ENCODE measurements at places on chromosomes 11 and 22.
A peak's percentile ranks its signal among the peaks of the same experiment; 100 is the strongest.

- ATAC-seq = peak; percentile 77
These were observed at the start of gene CYB5R2 for GRCh38 chr11:7672960-7673723. TSS of gene CYB5R2 (minus strand) at chr11:7673500. CDS start at chr11:7672825, 675 bp downstream.

DNA sequence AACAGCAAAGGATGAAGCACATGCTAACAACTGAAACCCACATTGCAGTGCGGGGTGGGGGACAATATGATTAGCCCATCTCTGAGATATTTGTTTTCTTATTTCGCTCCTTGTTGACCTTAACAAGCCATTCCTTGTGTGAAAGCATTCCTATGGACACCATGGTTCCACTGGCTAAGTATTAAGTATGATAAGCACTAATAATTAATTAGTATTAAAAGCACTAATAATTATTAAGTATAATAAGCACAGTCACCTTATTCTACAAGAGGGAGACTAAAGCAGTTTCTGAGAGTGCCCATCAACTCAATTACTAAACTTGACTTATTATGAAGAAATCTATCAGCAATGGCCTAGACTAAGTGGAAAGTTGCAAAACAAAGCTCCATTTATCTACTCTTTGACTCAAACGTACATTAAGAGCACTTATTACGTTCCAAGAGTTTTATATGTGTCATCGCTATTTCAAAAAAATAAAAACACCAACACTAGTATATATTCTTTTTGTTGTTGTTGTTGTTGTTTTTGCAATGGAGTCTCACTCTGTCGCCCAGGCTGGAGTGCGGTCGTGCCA, 65.3 kb downstream of the RBFOX2 start:
- ATAC-seq = no peak

GRCh38 chr11:106447631-106448191, 370.2 kb downstream of the AASDHPPT start:
- ATAC-seq = no peak

DNA sequence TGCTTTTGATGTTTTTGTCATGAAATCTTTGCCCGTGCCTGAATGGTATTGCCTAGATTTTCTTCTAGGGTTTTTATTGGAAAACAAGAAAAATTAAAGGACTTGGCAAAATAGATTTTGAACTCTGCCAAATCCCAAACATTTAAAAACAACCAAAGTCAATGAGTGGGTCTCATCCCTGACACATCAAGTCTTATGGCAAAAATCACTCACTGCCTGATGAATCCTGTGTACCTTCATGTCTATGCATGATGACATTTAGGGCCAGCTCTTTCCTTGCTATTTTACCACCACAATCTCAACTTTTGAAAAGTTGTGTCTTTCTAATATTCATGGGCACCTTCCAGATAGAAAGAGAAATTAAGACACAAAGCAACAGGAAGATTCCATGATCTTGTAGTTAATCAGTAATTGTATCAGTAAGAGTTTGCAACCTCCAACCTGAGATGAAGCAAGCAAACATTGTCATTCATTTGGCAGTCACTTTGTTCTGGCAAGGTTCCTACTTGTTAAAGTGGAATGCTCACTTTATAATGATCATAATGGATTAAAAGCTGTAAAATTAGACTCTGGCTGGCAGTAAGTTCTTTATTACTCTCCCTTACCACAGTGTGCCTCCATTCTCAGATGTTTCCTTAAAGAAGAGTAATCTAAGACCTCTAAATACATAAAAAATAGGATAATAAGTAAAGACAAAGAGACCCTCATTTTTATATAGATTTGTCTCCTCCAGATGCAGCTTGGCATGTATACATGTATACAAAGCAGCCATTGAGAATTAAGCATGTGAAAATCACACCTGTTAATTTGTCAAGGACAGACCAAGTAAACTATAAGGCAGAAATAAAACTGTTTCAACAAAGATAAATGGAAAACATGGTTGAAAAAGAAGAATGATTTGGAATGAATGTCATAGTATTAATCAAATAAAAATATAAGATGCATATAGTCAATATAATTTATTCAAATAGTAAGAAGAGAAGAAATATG, 51.6 kb downstream of the ETS1 start:
- ATAC-seq = no peak

DNA sequence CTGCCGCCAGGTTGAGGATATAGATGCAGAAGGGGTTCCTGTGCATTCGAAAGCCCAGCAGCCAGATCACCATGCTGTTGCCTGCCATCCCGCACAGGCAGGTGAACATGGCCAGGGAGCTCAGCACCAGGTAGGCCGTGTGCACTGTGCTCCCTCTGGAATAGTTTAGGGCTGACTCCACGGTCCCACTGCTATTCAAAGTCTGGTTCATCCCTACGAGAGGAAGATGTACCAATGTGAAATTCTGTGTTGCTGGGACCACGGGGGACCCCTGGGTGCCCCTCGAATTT, at the start of gene MRGPRD:
Gene MRGPRD (minus strand): TSS at position 211 of the 290 bp plus-strand sequence. CDS start 0 bp downstream, at position 211.
- ATAC-seq = no peak

All from gastroesophageal sphincter (tissue), 4 donors.